ENCODE measurements at places on chromosomes 6 and 20. TPM values are rescaled to one million over a fixed set of nuclear protein-coding genes. Genes with fewer than 3 reads are reported as not detected.
A peak's percentile ranks its signal among the peaks of the same experiment; 100 is the strongest.

DNA sequence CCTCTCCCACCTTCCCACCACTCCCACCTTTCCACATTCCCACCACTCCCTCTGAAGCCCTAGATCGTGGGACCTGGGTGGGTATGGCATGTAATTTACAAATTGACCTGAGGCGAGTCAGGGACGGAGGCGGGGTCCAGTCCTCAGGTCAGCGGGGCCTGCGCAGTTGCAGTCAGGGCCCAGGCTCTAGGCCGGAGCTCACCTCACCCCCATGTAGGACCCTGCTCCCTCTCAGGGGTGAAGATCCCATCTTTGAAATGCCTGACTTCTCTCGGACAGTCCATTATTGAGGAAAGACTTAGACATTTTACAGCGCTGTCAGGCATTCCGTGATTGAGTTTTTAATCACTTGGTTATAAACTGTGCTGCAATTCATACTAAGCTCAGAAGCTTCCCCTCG is 10.5 kb downstream of the THBS2 start:
- no peak overlapping the region for H3K4me3 ChIP-seq
- H3K27me3 ChIP-seq = no peaks in the 10 kb centered on the region
- DNase-seq = no peak
- no peaks in the 10 kb centered on the region for H3K4me1 ChIP-seq

The E2F1 gene
- total RNA-seq = 1.4 TPM

GRCh38 chr6:1774226-1774915 is 164.7 kb downstream of the FOXC1 start:
- H3K4me1 ChIP-seq = no peaks in the 10 kb centered on the region
- H3K27ac ChIP-seq = no peak overlapping the region
- DNase-seq = no peak
- no peaks in the 10 kb centered on the region for H3K27me3 ChIP-seq

DNA sequence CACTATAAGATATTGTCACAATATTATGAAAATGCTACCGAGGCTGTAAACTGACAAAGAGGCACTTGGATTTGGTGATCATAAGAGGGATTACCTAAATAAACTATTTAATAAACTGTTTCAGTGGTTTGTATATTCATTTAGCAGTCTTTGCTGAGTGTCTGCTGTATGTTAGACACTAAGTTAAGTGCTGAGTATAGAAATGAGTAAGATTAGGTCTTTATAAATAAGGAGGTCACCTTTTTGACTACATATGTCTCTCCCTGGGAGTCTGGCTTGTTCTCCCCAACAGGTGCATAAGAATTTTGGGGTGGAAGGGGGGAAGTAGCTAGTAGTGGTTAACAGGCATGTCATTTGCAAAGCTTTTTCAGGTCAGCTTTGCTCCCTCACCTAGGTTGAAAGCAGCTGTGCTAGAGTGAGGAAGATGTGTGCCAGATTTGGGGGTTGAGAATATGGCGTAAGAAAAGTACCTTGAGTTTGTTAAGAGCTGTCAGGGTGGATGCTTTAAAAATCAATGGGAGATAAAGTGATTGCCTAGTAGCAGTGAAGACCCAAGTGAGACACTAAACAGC is 246.3 kb downstream of the ZFAND3 start:
- no peaks in the 10 kb centered on the region for H3K27me3 ChIP-seq
- H3K36me3 ChIP-seq = no peaks in the 10 kb centered on the region
- no peak for DNase-seq
- H3K4me1 ChIP-seq = peaks cover 22% of the 10 kb centered on the region
- no peak overlapping the region for H3K4me3 ChIP-seq

DNA sequence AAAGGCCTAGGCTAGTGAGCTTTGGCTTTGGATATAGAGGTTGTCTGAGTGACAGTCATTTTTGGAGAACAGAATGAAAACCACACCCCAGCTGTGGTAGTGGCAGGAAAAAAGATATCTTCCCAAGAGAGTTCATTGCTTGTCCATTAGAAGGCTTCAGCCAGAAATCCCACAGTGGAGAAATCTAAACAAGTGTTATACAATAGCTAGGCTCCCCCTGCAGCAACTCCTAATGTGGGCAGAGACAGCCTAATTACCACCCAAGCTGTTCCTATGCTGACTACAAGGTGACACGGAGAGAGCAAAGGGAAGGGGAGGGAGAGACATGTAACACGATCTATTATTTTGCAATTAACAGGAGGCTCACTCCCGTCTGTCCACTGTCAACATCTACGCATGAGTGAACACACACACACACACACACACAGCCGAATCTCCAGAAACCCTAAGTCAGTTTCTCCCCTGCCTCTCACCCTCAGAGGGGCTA is 147.5 kb upstream of the TCF21 start:
- peak; percentile 11 for DNase-seq
- H3K4me1 ChIP-seq = no peaks in the 10 kb centered on the region
- no peaks in the 10 kb centered on the region for H3K27me3 ChIP-seq
- peak overlapping the region; percentile 63 for H3K27ac ChIP-seq

The SULF2 gene
- 16.0 TPM for total RNA-seq

The GSTA2 gene
- not detected for total RNA-seq

The TRIM15 gene
- total RNA-seq = not detected

DNA sequence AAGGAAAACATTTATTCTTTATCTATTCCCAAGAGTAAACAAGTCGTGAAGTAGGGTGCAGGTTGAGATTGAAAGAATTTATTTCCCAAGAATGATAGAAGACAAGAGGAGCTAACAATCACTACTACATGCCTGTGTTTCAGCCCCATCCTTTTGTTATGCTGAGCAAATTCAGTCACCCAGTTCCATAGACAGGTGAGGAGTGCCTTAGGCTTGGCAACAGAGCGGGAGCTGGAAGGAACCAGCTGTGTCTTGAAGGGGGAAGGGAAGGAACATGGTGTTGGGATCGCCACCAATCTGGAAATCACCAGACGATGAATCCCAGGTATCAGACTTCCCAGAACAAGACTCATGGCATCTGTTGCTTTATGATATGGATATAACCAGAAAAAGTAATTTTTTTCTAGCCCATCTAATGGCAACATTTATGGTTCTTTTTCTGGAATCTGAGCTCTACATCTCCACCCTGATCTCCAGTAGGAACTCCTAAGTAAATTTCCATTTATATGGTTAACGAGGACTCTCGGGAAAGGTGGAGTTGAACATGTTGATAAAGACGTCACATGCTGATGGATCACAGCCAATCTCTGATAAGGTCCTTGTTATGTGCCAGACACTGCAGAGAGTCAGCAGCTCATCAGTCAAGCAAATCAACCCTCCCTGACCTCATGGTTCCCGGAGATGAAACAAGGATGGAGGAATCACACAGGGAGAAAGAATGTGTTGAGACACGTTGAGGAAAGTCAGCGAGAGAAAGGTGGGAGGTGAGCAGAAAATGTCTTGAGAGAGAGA is 344.9 kb downstream of the SMOC2 start:
- H3K27ac ChIP-seq = no peak overlapping the region
- H3K4me1 ChIP-seq = no peaks in the 10 kb centered on the region
- no peaks in the 10 kb centered on the region for H3K27me3 ChIP-seq
- H3K4me3 ChIP-seq = no peak overlapping the region
- DNase-seq = no peak

- H3K36me3 ChIP-seq = no peaks in the 10 kb centered on the region
- H3K4me1 ChIP-seq = no peaks in the 10 kb centered on the region
- H3K4me3 ChIP-seq = no peak overlapping the region
- H3K27me3 ChIP-seq = no peaks in the 10 kb centered on the region
These were observed 118.8 kb downstream of the PHACTR3 start for GRCh38 chr20:59723108-59723500.

GRCh38 chr6:142354650-142355049 is 52.8 kb downstream of the ADGRG6 start:
- no peaks in the 10 kb centered on the region for H3K36me3 ChIP-seq
- H3K4me1 ChIP-seq = no peaks in the 10 kb centered on the region
- no peak overlapping the region for H3K4me3 ChIP-seq
- no peaks in the 10 kb centered on the region for H3K27me3 ChIP-seq

DNA sequence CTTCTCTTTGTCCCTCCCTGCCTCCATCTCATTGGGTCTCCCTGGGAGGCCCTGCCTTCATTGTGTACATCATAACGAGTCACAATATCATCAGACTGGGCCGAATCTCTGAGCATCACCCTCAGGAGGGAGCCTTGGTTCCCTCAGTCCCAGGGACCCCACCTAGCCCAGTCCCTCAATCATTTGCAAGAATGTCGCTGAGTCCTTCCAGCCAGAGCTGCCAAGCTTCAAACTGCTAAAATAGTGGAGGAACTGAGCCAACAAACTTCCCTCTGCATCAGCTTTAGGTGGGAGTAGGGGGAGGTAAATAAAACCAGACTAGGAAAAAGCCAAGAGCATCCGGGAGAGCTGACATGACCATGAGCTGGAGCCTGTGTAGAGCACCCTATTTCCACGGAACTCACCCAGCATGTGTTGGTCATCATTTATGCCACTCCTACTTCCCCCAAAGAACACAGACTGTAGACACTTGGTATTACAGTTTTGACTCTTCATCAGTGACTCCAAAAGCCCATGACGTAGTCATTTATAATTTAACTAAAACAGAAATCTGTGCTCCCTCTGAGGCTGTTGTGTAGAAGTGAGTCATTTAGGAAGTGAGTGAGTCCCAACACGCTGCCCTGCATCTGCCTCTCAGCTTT is 28.8 kb upstream of the IL17A start:
- no peaks in the 10 kb centered on the region for H3K27me3 ChIP-seq
- H3K4me1 ChIP-seq = peaks cover 19% of the 10 kb centered on the region
- no peak for DNase-seq
- no peaks in the 10 kb centered on the region for H3K36me3 ChIP-seq

DNA sequence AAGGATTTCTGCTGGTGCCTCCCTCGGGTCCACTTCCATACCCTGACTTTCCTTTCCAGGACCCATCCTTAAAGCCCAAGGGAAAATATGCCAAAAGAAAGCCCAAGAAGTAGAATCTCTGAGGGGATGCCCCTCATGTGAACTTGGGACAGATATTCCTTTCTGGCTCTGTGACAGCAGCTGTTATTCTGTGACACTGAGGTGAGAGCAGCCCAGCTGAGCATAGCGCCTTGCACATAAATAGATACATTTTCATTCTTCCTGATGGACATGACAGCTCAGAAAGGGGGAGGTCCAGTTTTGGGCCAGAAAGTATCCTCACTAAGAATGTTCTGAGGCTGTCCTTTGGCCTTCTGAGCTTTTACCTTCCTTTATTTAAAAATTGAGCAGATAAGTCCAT is 353.2 kb downstream of the SAMD5 start:
- H3K36me3 ChIP-seq = no peaks in the 10 kb centered on the region
- H3K27ac ChIP-seq = no peak overlapping the region
- H3K4me1 ChIP-seq = no peaks in the 10 kb centered on the region
- H3K4me3 ChIP-seq = no peak overlapping the region

- H3K27ac ChIP-seq = peak overlapping the region; percentile 68
- no peaks in the 10 kb centered on the region for H3K27me3 ChIP-seq
- no peaks in the 10 kb centered on the region for H3K36me3 ChIP-seq
- no peak for DNase-seq
- H3K4me3 ChIP-seq = peak overlapping the region; percentile 66
- H3K4me1 ChIP-seq = peaks cover 18% of the 10 kb centered on the region
These were observed 881 bp upstream of the MCM3 start for GRCh38 chr6:52285177-52286068.

GRCh38 chr6:132310921-132311320 is 90.4 kb downstream of the MOXD1 start:
- DNase-seq = no peak
- no peaks in the 10 kb centered on the region for H3K27me3 ChIP-seq
- no peak overlapping the region for H3K27ac ChIP-seq
- H3K4me1 ChIP-seq = no peaks in the 10 kb centered on the region
- no peaks in the 10 kb centered on the region for H3K36me3 ChIP-seq

The SLC16A10 gene
- 127 TPM for total RNA-seq

GRCh38 chr6:82073484-82073883 is 174.1 kb downstream of the IBTK start:
- H3K27ac ChIP-seq = no peak overlapping the region
- no peaks in the 10 kb centered on the region for H3K36me3 ChIP-seq
- no peak for DNase-seq
- no peaks in the 10 kb centered on the region for H3K4me1 ChIP-seq
- H3K4me3 ChIP-seq = no peak overlapping the region

GRCh38 chr6:16488813-16489212 is 250.4 kb downstream of the GMPR start:
- no peak overlapping the region for H3K4me3 ChIP-seq
- no peak overlapping the region for H3K27ac ChIP-seq
- no peaks in the 10 kb centered on the region for H3K36me3 ChIP-seq

DNA sequence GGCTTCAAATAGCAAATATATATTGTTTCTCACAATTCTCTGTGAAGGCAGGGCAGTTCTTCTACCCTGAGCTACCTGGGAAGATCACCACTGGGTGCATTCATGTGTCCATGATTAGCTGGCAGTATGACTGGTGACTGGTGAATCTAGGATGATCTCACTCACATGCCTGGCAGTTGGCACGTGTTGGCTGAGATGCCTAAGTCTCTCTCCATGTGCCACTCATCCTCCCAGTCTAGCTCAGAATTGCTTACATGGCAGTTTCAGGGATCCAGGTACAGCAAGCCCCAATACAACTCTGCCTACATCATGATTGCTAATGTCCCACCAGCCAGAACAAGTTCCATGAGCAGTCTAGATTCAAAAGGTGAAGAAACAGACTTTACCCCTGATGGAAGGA is 346.8 kb upstream of the CNR1 start:
- H3K4me3 ChIP-seq = no peak overlapping the region
- no peaks in the 10 kb centered on the region for H3K4me1 ChIP-seq
- no peaks in the 10 kb centered on the region for H3K36me3 ChIP-seq
- no peak for DNase-seq
- no peak overlapping the region for H3K27ac ChIP-seq

The KIAA1755 gene
- 0.38 TPM for total RNA-seq

The FLRT3 gene
- total RNA-seq = 2.2 TPM

- H3K36me3 ChIP-seq = no peaks in the 10 kb centered on the region
- H3K4me1 ChIP-seq = peaks cover 17% of the 10 kb centered on the region
- no peak overlapping the region for H3K4me3 ChIP-seq
- no peaks in the 10 kb centered on the region for H3K27me3 ChIP-seq
These were observed 62.0 kb downstream of the RSPO3 start for GRCh38 chr6:127180426-127180825.

The NFATC2 gene
- total RNA-seq = 3.9 TPM

DNA sequence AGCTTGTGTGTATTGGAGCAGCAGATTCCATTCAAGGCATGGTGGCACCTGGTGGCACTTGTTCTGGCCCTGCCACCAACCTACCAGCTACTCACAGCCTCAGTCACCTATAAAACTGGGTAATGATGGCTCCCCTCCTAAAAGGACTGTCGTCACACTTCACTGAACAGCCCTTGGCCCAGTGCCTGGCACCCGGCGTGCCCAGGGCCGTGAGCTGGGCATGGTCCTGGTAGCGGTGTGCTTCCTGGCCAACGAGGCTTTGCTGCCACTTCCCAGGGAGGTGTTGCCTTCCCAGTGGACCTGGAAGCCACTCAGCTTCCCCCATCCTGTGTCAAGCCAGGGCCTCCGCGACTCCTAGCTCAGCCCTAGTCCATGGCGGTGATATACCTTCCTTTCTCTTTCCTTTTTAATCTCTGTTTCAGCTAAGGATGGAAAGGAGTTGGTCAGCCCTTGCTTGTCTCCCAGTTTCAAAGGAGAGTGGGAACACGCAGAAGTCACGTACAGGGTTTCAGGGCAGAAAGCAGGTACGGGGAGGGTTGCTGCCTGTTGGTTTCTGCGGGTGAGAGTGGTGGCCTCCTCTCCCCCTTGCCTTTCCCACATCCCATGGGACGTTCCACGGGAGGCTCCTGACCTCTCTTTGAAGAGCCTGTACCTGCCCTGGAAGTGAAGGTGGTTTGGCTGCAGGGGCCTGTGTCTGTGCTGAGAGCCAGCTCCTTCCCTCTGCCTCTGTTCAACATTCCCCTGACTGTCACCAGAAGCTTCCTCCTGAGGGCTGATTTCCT is 25.5 kb downstream of the ENTPD6 start:
- H3K27ac ChIP-seq = peak overlapping the region; percentile 49
- peak; percentile 66 for DNase-seq
- no peak overlapping the region for H3K4me3 ChIP-seq
- no peaks in the 10 kb centered on the region for H3K27me3 ChIP-seq

The MYB gene
- 0.13 TPM for total RNA-seq

The KIFC1 gene
- not detected for total RNA-seq

The KCNQ5 gene
- total RNA-seq = 5.3 TPM

All from gastrocnemius medialis (tissue), 4 donors.